ENCODE measurements at places on chromosomes 16 and 17. TPM values are rescaled to one million over a fixed set of nuclear protein-coding genes. Genes with fewer than 3 reads are reported as not detected.

- DNase-seq = no peak
Measured at GRCh38 chr16:65178151-65178550, 56.3 kb upstream of the CDH11 start.

GRCh38 chr17:17030515-17031211 is 11.6 kb upstream of the MPRIP start:
- no peak for DNase-seq

- no peak for DNase-seq
Measured at GRCh38 chr16:59039066-59039720, 305.1 kb upstream of the GOT2 start.

DNA sequence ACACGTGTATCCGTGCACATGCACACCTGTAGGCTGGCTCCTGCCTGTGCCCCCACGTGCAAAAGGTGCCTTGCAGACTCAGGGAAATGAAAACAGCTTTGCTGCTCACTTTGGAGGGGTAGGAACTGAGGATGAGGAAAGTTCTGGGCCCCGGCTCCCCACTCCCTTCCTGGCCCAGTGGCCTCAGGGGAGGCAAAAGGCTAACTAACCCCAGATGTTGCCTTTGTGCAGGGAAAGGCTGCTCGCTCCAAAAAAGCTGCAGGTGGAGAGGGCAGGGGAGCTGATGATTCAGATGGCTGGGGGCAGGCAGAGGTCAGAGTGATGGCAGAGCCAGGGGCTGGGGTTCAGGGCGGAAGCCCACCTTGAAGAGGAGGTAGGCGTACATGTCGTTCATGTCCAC is 12.4 kb downstream of the PLCD3 start:
- no peak for DNase-seq

Gene MEOX1
- 13.8 TPM for total RNA-seq

GRCh38 chr16:3401719-3402397 is 843 bp downstream of the ZNF174 start:
- no peak for DNase-seq

GRCh38 chr17:81027038-81027437 is 7.9 kb upstream of the BAIAP2 start:
- DNase-seq = no peak

DNA sequence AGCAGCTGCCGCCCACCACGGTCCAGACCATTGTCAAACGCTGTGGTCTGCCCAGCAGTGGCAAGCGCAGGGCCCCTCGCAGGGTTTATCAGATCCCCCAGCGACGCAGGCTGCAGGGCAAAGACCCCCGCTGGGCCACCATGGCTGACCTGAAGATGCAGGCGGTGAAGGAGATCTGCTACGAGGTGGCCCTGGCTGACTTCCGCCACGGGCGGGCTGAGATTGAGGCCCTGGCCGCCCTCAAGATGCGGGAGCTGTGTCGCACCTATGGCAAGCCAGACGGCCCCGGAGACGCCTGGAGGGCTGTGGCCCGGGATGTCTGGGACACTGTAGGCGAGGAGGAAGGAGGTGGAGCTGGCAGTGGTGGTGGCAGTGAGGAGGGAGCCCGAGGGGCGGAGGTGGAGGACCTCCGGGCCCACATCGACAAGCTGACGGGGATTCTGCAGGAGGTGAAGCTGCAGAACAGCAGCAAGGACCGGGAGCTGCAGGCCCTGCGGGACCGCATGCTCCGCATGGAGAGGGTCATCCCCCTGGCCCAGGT is 13.0 kb downstream of the SLC52A1 start:
- DNase-seq = no peak

DNA sequence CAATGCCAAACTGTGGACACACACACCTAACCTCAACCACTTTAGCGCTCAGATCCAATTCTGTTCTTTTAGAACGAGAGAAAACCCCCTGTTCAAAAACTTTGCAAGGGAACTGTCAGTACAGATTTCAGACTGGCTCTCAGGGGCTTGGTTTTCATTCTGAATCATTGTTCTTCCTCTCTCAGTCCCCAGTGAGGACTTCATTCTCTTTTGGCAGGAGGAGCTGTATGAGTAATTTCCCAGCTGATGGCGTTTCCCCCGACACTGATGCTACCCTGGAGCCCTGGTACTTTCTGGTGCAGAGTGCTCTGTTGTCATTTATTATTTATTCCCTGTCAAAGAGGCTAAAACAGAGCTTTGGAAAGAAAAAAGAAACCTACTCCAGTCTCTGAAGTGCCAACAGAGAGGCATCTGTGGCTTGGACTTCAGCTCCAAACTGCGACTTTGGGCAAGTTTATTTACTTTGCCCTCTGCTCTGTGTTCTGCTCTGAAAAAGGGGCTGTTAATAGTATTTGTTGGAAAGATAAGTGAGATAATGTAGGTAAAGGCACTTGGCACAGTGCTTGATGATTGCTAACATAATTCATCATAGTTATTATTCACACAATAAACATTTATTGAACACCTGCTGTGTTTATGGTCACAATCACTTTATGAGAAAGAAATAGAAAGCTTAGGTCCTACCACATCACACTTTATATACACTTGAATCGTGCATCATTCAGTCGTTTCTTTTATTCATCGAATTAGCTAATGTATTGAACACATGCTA is 28.3 kb downstream of the ETV4 start:
- DNase-seq = no peak

- DNase-seq = no peak
Measured at GRCh38 chr16:50954469-50954868, 196.6 kb downstream of the SALL1 start.

DNA sequence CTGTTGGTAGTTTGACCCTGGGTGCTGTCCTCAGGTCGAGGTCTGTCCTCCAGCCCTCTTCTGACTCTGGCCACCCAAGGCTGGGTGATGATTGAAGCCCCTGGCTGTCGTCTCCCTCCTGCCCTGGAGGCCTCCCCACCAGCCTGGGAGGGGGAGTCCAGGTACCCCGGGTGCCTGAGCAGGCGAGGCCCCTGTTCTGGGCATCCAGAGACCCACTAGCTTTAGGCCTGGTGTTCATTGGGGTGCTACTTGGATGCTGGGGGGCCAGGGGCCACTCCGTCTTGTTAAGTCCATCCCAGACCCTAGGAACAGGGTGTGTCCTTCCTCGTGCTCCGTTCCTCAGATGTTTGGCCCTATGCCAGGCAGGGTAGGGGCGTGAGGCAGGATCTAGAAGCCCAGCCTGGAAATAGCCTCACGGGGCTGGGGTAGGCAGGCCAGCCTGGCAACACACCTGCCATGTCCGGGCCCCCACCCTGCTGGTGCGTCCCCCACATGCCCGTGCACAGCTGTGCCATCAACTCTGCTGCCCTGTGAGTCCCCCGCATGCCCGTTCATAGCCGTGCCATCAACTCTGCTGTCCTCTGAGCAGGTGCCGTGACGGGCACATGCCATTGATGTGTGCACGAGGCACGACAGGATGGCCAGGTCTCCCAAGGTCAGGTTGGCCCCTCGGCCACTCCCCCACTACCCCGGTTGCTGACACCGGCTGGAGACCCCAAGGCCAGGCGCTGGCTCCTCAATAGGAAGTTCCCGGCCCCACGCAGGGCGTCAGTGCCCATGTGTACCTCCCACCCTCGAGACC is 36.9 kb downstream of the GINS2 start:
- peak; percentile 77 for DNase-seq

DNA sequence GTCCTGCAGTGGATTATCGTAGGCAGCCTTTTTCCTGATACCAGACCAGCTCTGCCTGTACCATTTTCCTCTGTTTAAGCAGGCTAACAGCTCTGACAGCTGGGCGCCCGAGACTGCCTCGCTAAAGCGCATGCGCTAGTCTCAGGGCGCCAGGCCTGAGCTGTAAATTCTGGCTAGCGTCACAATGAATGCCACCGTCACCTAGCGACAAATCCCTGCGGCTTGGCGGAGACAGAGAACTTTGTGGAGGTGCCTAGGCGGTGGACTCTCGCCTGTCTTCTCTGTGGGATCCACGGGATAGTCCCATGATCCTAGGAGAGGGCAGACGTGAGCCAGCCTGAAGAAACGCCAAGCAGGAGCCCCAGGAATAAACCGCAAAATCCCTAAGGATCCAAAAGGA is 573.9 kb downstream of the KCNJ18 start:
- DNase-seq = no peak

Gene LCAT
- total RNA-seq = 12.5 TPM

DNA sequence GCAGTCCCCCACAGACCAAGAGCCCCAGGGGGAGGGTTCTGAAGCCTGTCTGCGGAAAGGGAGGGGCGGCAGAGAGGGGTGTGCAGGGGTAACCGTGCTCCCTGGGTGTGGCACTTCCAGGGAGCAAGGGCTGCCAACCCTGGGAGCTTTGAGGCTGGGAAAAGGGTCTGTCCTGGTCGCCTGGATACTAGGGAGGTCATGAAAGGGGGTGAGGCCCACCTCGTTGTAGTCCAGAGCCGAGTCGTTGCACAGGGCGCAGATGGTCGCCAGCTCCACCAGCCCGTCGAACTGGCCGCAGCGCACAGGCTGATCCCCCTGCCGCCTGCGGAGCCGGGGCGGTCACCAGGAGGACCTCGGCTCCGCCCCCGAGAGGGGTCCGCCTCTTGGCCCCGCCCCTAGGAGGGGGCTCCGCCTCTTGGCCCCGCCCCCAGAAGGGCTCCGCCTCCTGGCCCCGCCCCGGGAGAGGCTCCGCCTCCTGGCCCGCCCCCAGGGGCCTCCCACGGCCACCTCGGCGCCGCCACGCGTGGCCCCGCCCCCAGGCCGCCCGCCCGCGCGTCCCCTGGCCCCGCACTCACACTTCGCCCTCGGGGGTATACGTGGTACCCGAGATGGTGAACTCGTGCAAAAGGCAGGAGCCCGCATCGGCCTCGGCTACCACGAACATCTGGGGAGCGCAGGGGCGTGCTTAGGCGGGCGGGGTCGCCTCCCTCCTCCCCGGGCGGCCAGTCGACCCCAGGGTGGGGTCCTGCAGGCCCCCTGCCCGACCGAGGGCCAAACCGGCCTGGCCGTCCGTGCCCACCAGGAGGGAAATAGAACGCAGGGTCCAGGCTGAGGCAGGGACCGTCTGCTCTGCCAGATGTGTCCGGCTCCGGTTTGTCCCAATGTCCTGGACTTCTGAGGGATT is 19.5 kb downstream of the ATP2A3 start:
- peak; percentile 77 for DNase-seq

- DNase-seq = peak; percentile 73
Measured at GRCh38 chr17:12247761-12248160, 227.1 kb downstream of the MAP2K4 start.

Gene ABCA10
- 10.2 TPM for total RNA-seq

GRCh38 chr16:88855176-88855575 is 1.6 kb downstream of the GALNS start:
- no peak for DNase-seq

Gene SYT17
- total RNA-seq = 3.1 TPM

Gene AOC2
- total RNA-seq = 0.66 TPM

Gene CKLF
- 46.6 TPM for total RNA-seq
